ENCODE measurements at places on chromosomes 4 and X.

GRCh38 chr4:152100379-152101201 lies 339.8 kb upstream of the GATB start:
- no peak for DNase-seq

- DNase-seq: no peak
These were observed 114.1 kb downstream of the TSPAN5 start for GRCh38 chr4:98544141-98544817.

DNA sequence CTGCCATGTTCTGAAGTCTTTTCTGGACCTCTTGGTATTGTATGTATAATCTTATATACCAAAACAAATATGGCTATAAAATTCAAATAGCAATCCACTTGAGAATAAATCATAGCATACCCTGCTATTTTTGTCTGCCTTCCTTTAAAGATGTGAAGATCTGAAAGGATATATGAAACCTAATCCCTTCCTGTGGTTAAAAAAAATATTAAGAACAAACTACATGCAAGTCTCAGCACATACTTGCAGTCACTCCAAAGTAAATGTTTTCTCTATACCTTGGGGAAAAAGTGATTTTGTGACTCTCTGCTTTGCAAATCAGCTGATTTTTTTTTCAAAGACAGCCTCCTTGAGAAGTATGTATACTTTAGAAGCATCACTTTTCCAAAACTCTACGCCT lies 322.9 kb downstream of the ANKRD50 start:
- no peak for DNase-seq

- DNase-seq: no peak
These were observed 125.1 kb downstream of the HS6ST2 start for GRCh38 chrX:132833373-132833772.

DNA sequence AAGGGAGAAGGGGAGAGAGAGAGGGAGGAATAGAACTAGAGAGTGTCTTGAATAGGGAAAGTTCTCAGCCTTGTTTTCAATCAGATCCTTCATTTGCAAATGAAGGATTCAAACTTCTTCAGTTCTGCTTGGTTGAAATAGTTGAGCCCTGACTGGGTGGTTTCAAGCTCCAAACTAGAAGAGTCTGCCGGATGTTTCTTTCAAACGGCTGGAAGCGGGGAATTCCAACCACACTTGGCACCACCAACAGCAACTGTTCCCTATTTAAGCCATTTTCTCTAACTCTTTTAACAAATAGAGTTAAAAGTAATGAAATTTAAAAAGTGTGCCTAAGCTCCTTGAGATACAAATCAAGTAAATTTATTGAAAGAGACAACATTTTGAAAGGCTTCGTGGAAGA lies 67.5 kb upstream of the DDX60 start:
- DNase-seq: peak; percentile 7

GRCh38 chr4:128468123-128468989 lies 180.7 kb upstream of the PGRMC2 start:
- peak; percentile 91 for DNase-seq

DNA sequence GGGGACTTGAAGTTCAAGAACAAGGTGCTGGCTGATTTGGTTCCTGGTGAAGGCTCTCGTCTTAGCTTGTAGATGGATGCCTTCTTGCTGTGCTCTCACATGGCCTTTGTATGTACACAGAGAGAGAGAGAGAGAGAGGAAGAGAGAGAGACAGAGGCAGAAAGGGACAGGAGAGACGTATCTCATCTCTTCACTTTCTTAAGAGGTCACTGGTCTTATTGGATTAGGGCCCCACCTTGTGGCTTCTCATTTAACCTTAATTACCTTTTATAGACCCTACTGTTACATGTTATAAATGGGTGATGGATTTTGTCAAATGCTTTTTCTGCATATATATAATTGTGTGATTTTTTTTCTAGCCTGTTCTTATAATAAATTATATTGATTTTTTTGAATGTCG lies 1444.2 kb downstream of the ADGRL3 start:
- no peak for DNase-seq
